ENCODE measurements at places on chromosomes 2 and 18.

GRCh38 chr2:105410554-105410953, 11.7 kb upstream of the FHL2 start:
- DNase-seq, result no peak

GRCh38 chr2:154713675-154714074, 15.2 kb downstream of the KCNJ3 start:
- no peak for DNase-seq

GRCh38 chr2:55109219-55109891, 59.1 kb upstream of the RTN4 start:
- DNase-seq, result no peak

DNA sequence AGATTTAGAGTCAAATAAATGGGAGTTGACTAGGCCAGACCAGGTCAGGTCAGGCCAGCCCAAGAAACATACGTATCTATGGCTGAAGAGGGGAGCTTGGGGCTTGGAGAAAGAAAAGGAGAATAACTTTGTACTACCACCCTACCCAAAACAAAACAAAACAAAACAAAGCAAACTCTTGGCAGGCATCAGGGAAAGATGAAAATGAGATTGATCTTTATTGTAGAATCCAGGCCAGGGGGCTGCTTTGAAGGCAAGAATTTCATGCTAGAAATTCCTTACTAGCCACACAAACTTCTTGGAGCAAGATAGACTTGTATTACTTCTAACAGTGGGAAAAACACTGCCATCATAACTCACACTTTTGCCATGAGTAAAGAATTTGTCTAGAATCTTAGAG, 26.2 kb downstream of the QPCT start:
- no peak for DNase-seq

GRCh38 chr2:21972586-21972985, 848.8 kb downstream of the TDRD15 start:
- DNase-seq, result no peak

DNA sequence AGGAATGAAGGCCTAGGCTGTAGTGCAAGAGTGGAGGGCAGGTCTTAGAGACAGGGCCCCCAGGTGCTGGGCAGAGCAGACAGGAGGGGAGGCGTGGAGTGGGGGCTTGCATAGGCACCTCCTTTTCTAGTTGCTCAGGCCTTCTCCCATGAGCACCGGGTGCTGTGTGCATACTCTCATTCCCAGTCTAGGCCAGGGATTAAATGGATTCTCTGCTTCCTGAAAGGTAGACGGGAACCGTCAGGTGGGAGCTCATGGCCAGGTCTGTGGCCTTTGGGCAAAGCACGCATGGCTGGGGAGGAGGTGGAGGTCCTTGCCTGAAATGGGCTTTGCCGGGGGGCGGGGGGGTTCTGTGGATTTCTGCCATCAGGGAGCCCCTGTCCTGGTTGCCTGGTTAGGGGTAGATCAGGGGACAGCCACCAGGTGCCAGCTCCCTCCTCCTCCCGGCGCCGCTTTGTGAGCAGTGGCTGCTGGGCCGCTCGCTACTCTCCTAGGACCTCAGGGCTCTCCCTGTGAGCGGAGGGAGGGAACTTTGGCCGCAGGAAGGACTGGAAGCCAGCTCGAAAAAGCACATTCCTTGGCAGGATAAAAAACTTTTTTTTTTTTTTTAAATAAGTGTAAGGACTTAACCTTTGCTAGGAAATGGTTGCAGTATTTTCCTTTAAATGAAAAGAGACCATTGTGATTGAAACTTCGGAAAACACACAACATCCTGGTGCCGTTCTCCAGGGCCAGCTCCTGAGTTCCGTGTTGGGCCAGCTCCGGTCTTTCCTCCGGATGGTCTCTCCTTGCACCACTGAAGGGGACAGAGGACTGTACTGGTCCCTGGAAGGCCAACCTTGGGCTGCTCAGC, 82.8 kb upstream of the HAAO start:
- DNase-seq, result no peak

DNA sequence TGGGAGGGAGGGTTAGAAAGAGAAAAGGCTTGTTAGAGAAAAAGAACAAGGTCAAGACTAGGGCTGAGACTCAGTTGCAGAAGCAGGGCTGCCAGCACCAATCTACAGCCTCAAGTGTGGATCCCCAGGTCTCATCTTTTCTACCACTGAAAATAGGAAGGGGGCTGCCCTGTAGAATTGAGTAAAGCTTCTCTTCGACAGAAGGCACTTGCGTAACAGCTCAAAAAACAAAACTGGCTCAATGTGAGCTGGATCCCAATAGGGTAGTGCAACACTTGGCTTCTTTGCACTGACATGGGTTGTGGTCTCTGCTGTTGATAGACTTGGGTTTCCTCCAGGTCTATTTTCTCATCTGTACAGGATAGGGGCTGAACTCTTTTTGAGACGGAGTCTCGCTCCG, 1.8 kb upstream of the MPV17 start:
- DNase-seq, result no peak

- DNase-seq, result no peak
Measured at GRCh38 chr18:4921548-4921947, 275.5 kb downstream of the AKAIN1 start.

DNA sequence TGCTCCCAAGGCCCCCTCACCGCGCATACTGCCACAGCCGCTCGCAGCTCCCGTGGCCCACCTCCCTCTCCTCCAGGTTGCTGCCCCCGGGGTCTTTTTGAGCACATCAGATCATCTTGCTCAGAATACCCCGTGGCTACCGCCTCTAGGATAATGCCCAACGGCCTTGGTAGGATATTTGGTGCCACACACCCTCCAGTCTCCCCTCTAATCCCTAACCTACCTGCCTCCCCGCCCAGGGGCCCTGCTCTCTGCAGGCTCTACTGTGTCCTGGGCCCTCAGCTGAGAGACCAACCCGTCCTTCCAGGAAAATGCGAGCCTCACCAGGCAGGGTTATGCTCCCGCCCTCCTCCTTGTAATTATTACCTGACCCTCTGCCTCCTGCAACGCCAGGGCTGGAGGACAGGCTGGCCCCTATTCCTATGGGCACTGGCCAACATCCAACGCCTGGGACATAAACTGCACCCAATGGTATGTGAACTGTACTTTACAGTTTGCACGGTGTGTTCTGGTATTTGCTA, 1.5 kb upstream of the MTCL1 start:
- no peak for DNase-seq

DNA sequence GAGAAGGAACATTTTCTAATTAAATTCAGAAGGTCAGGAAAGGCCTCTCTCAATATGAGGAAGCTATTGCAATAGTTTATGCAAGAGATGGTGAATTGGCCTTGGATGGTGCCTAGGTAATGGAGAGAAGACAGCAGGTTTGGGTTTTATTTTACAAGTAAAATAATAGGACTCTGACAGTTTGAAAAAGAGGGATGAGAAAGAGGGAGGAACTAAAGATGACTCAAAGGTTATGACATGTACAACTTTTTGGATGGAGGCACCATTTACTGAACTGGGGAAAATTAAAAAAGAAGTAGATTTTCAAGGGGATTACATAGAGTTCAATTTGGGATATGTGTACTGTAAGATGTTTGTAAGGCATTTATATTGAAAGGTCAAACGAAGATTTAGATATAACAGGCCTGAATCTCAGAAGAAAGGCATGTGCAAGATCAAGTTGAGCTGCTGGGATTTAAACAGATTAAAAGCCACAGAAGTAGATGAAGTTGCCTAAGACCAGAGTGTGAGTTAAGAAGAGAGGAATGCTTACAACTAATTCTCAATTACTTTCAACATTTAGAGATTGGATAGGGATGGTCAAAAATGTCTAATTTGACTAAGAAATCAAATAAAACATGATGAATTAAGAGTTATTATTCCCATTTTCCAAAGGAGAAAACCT, 12.3 kb upstream of the ASNSD1 start:
- no peak for DNase-seq

GRCh38 chr2:237540823-237541222, 25.6 kb upstream of the PRLH start:
- no peak for DNase-seq

- DNase-seq, result no peak
Measured at GRCh38 chr2:129872446-129872845, 107.0 kb upstream of the RAB6C start.
